ENCODE measurements at places on chromosomes 6 and 20.

DNA sequence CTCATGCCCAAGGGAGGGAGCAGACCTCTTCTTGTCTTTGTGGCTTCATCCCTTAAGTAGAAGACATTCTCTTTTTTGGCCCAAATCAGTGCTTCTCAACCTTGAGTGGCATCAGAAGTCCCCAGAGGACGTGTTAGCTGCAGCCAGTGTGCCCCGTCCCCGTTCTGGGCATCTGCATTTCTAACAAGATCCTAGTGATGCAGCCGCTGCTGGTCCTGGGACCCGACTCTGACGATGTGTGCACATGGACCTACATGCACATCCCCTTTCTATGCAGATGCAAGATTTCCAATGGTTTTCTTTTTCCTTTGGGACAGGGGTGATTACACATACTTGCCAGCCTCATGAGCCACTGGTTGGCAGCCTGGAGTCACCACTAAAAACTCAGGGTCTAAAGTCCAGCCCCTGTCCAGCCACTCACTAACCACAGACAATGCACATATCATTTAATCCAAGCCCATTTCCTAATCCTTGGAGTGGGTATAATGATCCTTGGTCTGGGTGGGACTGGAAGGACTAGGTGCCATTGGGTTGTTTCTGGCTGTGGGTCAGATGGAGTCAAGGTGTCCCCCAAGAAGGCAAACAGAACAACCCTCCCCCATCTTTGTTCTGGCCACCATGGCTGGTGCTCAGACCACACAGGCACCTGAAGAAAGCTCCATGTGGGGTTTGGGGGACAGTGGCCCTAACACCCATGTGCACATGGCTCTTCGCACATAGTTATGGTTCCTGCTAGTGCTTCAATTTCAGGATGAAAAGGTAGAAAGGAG is 6.4 kb downstream of the ACSS1 start:
- DNase-seq: no peak

GRCh38 chr6:68638230-68638900 is 3.3 kb downstream of the ADGRB3 start:
- peak; percentile 12 for DNase-seq

- DNase-seq: no peak
Observed at GRCh38 chr6:125346201-125346925, 44.6 kb upstream of the HDDC2 start.

DNA sequence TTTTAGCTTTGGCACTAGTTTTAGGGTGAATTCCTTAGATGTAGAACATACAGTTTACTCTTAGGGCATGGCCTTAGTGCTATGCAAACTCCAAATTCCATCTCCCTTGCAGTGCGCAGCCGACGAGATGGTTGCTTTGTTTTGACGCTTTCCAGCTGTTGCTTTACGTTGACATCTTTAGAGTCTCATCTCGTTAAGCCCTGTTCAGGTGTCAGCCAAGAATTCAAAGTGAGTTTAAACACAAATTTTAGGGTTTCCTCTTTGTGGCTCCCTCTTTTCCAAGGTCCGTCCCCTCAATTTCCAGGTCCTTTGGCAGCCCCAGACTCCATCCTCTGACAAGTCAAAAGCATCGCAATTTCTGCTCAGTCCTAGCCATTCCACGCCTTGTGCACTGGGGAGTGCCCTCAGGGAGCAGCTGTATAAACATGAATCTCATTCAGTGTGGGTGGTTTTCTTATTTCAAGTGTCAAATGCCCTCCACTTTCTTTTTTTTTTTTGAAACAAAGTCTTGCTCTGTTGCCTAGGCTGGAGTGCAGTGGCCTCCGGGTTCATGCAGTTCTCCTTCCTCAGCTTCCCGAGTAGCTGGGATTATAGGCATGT is 14.1 kb upstream of the MAK start:
- DNase-seq: no peak

DNA sequence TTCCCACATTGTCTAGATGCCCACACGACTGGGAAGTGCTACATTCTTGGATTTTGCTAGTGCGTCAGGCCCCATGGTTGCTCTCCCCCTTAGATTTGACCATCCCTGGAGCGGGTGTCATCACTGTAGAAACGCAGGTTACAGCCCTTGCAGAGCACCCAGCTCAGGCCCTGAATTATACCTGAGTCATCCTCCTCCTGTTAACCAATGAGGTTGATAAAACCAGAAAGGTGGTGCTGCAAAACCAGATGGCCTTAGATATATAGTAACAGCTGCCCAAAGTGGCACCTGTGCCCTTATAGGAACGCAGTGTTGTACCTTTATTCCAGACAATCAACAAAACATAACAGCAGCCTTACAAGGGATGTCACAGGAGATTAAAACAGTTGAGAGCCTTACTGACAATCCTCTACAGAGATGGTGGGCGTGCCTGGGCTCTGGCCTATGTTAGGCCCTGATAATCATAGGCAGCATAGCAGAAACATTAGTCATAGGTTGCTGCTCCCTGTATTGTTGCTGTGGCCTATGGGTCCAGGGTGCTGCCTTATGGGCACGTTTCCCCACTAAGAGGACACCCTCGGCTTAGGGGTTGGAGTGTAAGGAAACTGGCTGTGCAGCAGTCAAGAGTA is 33.6 kb upstream of the HSF2 start:
- no peak for DNase-seq

DNA sequence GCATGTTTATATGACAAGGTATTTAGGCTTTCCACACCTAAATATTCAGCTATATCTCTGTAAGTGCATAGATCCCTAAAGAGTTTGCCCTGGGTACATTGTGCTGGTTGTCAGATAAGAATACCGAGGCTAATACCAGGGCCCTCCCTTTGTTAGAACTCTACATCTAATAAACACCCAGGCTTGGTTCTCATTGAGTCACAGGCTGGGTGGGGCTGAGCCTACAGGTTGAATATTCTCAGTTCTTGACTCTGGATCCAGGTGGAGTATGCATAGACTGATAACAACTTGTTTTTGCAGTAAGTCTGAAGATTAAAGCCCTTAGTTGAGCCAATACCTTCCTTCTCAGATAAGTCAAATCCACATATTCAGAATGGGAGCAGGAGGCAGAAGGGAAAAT is 312.2 kb upstream of the FLRT3 start:
- no peak for DNase-seq

- DNase-seq: no peak
Observed at GRCh38 chr20:62959101-62959971, 6.8 kb downstream of the SLC17A9 start.

DNA sequence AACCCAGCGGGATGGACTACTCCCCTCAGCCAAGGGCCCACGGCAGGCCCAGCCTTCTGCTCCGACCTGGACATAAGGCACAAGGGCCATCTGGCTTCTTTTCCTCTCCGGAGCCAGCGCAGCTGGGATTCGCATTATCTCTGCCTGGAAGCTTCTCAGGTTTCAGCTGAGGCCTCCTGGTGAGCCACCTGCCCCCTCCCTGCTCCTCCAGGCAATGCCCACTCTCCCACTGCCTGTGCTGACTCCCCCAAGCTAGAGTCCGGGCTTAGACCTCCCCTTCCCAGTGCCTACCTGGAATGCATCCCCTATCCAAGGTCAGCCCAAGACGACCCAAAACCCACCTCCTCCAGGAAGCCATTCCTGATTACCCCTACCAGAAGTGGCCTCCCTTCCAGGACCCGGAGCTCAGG is 60.7 kb downstream of the EZR start:
- no peak for DNase-seq

GRCh38 chr20:11569163-11569562 is 348.5 kb upstream of the BTBD3 start:
- no peak for DNase-seq

- DNase-seq: no peak
Observed at GRCh38 chr6:5706124-5707033, 300.3 kb downstream of the NRN1 start.

GRCh38 chr20:44584162-44584561 is 1.8 kb downstream of the PKIG start:
- DNase-seq: no peak

GRCh38 chr6:24357336-24358218 is at the start of gene DCDC2:
DCDC2 (minus strand) TSS chr6:24358059; CDS start chr6:24357750, 309 bp downstream.
- DNase-seq: no peak

All from GM12864 (cell line).